GM23248 (cell line): ENCODE measurements at places on chromosomes 12 and 14.

- H3K4me3 ChIP-seq: no peak overlapping the region
- no peaks in the 10 kb centered on the region for H3K4me1 ChIP-seq
- H3K27ac ChIP-seq: no peak overlapping the region
- DNase-seq: no peak
- H3K36me3 ChIP-seq: no peaks in the 10 kb centered on the region
These were observed 136.3 kb downstream of the TBX3 start for GRCh38 chr12:114547636-114548035.

DNA sequence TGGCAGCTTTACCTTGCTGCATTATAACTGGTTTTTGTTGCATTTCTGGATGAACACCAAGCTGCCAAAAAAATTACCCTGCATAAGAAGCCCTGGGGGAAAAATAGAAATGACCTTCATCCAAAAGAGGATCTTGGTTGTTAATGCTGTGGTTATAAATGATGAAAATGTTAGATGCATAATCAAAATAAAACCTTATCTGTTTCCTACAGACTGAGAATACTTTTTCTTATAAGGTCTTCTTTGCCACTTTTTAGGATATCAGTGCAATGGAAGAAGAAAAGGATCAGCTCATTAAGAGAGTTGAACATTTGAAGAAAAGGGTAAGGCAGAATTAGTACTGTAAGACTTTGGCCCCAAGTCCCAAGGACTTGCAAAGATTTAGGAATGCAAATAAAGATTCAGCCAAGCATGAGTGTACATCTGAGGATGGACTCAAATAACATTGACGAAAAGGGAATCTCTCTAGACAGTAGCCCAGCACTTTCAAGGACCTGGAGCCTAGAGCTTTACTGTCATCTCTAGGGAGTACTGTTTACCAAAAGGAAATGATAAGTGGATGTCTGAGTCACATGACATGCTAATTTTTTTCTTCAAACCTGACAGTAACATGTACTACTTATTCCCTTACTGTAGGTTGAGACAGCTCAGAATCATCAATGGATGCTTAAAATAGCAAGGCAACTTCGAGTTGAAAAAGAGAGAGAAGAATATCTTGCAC is 10.7 kb downstream of the IFT81 start:
- H3K4me1 ChIP-seq: peaks cover 21% of the 10 kb centered on the region
- peak overlapping the region; percentile 81 for H3K27ac ChIP-seq
- H3K27me3 ChIP-seq: no peaks in the 10 kb centered on the region
- peak; percentile 91 for DNase-seq
- peaks cover 17% of the 10 kb centered on the region for H3K36me3 ChIP-seq

- no peak for DNase-seq
- no peaks in the 10 kb centered on the region for H3K36me3 ChIP-seq
- no peak overlapping the region for H3K27ac ChIP-seq
- H3K27me3 ChIP-seq: peaks cover 18% of the 10 kb centered on the region; the same call in 1 of the 2 replicates
These were observed 146.2 kb downstream of the DACT1 start for GRCh38 chr14:58783792-58784511.

GRCh38 chr14:53542732-53543131 is 389.6 kb upstream of the DDHD1 start:
- H3K27me3 ChIP-seq: no peaks in the 10 kb centered on the region; the same call in 1 of the 2 replicates
- H3K4me3 ChIP-seq: no peak overlapping the region
- no peak overlapping the region for H3K27ac ChIP-seq

DNA sequence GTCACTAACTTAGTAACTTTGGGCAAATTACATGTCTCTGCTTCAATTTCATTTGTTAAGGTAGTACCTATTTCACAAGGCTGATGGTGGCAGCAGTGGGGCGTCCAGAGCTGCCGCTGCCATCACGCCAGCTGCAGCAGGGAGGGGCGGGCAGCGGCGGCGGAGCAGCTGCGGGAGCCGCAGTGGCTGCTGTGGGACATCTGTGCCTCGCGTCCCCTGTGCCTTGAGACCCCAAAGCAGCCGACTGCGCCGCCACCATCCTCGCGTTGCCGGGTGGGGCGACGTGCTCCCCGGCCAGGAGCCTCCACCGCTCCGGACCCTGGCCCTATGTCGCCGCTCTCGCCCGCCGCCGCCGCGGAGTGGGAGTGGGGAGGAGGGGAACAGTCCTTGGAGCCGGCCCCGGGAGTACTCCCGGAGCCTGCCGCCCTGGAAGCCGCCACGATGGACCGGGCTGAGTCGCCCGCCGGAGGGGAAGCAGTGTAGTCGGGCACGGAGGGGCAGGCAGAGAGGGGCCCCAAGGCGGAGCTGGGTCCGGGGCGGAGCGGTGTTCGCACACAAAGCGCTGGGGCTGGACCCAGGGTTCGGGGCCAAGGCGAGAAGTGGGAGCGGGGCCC is 51.4 kb downstream of the A2M start:
- H3K4me1 ChIP-seq: peaks cover 6% of the 10 kb centered on the region
- H3K4me3 ChIP-seq: peak overlapping the region; percentile 74
- H3K36me3 ChIP-seq: no peaks in the 10 kb centered on the region
- DNase-seq: peak; percentile 74
- peak overlapping the region; percentile 2; the same call in 1 of the 2 replicates for H3K27ac ChIP-seq

DNA sequence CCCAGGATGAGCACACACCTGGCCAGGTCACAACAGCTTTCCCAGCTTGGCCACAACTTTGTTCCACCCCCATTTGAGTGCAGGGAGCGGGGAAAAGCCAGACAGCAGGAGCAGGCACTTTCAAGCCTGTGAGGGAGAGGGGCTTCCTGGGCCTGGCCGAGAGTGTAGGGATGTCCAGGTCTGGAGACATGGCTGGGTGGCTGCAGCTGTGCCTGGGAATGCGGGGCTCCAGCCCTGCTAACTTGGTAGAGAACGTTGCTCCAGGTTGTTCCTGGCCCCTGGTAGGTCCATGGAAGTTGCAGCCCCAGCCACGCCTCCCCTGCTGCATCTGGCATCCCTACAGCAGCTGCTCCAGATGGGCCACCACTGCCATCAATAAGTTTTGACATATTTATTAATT is 738.5 kb downstream of the SLC6A15 start:
- no peak overlapping the region for H3K27ac ChIP-seq
- DNase-seq: no peak

DNA sequence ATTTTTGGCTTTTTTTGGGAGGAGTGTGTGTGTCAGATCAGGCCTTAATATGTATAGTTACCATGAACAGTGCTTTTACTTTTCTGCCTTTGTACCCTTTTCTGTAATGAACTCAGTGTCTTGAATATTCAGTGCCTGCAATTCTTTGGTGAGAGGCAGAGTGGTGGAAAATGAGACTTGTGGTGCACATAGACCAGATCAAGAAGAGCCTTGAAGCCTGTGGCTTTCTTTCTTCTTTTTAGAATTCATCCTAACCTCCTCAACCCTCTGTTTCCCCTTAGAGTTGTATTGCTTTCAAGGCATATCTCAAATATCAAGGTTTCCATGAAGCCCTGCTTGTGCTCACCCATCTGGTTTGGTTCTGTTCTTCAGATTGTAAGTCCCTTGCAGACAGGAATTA is 2.6 kb downstream of the YLPM1 start:
- H3K4me3 ChIP-seq: peak overlapping the region; percentile 94
- no peaks in the 10 kb centered on the region for H3K36me3 ChIP-seq
- no peak for DNase-seq
- peaks cover 26% of the 10 kb centered on the region for H3K4me1 ChIP-seq
- H3K27ac ChIP-seq: no peak overlapping the region
